Retinal pigment epithelial cell (primary cell): ENCODE measurements at places on chromosomes 7 and 10.

GRCh38 chr10:88281592-88282347 lies 301.3 kb downstream of the RNLS start:
- peak; percentile 51 for DNase-seq

DNA sequence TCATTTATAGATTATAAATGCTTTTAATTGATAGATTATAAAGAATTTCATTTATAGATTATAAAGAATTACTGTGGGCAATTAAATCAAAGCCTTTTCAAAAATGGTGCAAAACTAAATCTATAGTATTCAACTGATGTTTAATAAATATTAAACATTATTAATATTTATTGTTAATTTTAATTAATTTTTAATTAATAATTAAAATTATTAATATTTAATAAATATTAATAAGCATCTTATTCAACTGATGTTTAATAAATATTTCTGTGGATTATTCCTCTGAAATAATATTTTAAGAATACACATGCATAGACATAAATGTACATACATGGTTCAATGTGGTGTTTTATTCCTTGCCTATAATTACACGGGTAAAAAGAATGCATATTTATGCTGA lies 346.8 kb downstream of the PCDH15 start:
- no peak for DNase-seq

DNA sequence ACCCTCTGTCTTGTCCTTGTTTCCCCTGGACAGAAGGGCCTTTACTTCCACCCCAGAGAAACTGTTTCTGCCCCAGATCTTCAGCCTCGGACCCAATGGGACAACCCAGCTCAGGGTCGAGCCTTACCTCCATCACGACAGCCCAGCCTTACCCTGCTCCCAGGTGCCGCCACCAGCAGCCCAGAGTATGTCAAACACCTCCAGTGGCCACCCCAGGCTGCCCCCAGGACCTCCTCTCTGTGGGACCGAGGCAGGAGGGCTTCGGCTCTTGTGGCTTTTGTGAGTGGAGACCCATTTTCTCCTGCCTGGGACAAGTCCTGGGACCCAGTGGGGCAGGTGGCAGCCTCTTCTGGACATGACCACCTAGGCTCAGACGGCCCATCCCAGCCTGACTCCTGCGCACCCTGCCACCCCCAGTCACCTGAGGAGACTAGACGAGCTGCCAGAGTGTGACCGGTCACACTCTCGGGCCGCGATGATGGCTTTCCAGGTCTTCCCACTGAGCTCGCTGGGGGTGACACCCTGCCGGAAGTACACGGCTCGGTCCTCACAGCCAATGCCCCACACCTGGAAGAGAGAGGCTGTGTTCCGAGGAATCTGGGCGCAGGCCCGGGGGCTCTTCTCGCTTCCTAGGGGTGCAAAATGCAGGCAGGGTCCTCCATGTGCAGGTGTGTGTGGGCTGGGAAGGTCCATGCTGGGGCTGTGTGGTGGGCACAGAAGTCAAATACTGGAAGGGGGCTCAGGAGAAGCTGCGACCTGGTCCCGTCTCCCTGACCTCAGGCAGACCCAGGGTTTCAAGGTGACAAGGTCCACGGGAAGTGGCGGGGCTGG lies 15.5 kb downstream of the TECPR1 start:
- DNase-seq: no peak

DNA sequence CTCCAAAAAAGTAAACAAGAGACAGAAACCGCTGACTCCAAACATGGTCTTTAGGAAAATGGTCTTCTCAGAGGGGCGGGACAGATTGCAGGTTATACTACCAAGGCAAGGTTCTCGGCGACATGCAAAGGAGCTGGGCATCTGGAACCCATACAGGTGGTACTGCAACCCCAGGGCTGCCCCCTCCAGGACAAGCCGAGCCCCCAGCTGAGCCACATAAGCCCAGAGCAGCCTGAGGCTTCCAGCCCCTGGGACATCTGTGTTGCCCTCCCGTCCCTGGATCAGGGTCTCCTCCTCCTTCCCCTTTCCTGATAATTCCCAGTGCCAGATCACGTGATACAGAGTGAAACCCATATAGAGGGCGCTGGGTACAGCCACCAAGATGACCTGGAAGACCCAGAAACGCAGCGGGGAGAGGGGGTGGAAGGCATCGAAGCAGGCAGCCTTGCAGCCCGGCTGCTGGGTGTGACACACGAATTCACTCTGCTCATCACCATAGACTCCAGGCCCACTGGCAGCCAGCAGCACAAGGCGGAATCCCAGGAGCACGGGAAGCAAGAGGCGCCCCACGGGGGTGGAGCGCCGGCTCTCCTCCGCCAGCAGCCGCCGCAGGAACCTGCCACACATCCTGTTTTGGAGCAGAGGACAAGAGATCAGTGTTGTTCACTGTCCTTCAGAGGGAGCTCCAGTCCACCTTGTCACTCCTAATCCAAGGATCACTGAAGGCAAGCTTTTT lies at the start of gene GJC3:
GJC3 (minus strand) TSS at position 627 of the 736 bp plus-strand sequence; CDS start at position 627, 0 bp downstream.
- DNase-seq: no peak

DNA sequence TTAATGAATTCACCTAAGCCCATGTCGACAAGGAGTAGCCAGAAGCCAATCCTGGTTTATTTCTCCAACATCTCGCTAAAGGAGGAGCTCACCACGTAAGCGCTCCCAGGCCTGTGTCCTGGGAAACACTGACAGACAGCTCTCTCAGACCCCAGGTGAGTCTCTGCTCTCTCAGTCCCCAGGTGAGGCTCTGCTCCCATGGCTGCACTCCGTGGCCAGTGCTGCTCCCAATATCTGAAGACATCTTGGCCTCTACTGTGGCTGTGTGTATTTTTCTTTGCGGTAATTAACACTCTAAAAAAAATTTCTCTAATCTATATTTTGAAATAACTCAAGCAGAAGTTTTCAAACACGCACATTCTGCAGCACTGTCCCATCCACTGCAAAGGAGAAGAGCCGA lies 564.5 kb downstream of the PTPRN2 start:
- no peak for DNase-seq

- DNase-seq: no peak
Observed at GRCh38 chr10:58570307-58570723, 57.6 kb downstream of the BICC1 start.

GRCh38 chr7:40092182-40092581 lies 42.2 kb downstream of the MPLKIP start:
- no peak for DNase-seq

DNA sequence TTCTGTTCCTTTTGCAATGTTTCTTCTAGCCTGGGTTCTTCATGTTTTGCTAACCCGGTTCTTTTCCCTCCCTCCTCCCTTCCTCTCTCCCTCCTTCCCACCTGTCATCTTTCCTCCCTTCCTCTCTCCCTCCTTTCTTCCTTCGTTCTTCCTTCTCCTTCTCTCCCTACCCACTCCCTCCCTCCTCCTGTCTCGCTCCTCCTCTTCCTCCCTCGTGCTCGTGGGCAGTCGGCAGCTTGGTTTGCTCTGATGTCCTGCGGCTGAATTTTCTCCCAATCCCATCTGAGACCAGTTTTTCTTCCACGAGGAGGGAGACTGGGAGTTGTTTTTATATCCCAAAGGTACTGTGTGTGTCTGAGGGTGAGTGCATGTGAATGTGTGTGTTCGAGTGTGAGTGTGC lies 43.6 kb upstream of the DIP2C start:
- DNase-seq: no peak

- no peak for DNase-seq
Observed at GRCh38 chr7:142562688-142563087, 186.6 kb upstream of the PRSS1 start.

DNA sequence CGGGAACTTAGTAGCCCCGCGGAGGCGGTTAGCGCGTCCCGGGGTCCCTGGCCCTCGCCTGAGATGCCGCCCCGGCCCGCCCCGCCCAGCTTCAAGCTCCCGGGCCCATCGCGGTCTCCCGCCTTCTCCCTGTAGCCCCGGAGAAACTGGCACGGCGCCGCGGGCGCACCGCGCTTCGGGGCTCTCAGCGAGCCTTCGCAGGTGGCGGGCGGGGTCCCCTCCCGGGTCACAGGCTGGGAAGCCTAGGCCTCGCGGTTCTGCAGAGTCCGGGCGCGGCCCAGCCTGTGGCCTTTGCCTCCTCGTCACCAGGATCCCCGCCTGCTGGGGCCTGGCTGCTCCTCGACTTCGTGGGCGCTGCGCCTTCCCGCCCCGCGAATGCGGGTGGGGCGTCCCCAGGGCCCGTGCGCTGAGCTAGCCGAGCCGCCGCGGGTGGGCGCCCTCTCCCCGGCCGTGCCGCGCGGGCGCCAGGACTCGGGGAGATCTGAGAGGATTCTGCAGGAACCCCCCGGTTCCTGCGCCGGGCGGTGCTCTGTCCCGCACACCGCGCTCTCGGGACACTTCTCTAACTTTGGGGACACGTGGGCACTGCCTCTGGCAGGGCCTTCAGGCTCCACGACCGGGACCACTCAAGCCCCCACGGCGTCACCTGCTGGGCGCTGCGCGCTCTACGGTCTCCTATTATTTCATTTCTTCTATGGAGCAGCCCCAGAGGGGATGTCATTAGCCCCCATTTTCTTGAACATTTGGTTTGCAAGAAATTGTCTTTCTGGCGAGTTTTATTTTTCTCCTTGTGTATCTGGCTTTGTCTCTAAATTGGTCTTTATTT lies 682 bp upstream of the RGS10 start:
- no peak for DNase-seq

DNA sequence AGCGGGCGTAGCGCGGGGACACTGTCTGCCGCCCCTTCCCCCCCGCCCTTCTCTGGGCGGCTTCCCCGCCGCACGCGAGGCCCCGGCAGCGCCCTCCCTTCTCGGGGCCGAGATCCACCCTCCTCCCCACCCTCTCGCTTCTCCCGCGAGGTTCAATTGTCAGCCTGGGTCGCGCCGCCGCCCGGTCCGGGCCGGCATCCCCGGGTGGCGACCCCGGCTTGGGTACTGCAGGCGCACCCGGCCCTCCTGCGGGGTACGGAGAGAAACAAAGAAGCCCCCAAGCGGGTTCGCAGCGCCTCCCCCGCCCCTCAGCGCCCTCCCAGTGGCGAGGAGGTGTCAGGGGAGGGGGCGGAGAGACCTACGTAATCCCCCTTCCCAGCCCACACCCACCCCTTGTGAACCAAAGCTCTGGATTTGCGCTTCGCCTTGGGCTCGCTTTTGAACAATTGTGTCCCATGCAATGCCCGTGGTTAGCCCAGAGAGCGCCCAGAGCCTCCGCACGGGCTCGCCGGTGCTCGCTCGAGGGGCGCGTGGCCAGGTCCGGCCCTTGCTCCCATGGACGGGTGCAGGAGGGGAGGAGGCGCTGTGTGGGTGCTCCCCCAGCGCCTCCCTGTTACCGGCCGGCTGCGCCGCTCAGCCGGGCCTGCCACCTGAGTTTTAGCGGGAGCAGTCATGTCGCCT lies 634 bp downstream of the HECW1 start:
- peak; percentile 20 for DNase-seq

DNA sequence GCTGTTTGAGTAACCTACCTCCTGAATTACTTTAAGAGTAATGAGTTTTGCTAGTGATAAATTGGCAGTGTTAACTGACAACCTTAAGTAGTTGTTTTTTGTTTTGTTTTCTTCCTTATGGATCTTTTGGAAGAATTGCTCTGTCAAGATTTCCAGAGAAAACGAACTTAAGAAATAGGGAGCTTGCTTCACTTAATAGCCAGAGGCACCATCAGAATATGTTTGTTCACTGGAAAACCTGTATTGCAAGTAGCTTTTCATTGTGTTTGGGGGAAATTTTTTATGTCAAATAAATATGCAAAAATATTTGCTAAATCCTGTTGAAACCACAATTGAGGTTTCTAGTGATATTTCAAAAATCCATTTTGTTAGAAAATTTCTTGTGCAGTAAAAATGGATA lies 65.5 kb upstream of the PAPSS2 start:
- DNase-seq: no peak

- DNase-seq: no peak
Observed at GRCh38 chr7:24884401-24884800, 95.6 kb downstream of the OSBPL3 start.

GRCh38 chr10:97708976-97709946 lies 4.3 kb upstream of the MARVELD1 start:
- no peak for DNase-seq

DNA sequence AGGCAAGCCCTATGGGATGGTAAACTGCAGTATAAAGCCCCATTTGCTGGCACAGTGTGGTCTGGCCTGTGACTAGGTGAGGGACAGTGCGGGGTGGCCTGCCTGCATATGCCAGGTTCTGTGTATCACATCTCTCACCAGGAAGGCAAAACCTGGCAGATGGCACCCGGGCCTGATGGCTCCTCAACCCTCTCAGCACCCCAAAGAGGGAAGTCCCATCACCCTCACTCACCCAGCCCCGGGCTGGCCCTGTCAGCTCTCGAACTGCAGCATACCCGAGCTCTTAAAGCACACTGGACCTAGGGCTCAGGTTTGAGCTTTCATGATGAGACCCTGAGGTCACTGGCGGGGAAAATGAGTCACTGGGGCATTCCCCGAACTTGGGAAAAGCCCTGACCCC lies 130.5 kb downstream of the LHPP start:
- no peak for DNase-seq

- no peak for DNase-seq
Observed at GRCh38 chr10:549391-549790, 140.1 kb downstream of the DIP2C start.

GRCh38 chr10:54800741-54801421 lies at the start of gene PCDH15:
PCDH15 (minus strand) TSS chr10:54801231; CDS start chr10:54664262, 136,969 bp downstream.
- peak; percentile 63 for DNase-seq

GRCh38 chr7:29284696-29285443 lies 90.3 kb downstream of the CHN2 start:
- DNase-seq: no peak

DNA sequence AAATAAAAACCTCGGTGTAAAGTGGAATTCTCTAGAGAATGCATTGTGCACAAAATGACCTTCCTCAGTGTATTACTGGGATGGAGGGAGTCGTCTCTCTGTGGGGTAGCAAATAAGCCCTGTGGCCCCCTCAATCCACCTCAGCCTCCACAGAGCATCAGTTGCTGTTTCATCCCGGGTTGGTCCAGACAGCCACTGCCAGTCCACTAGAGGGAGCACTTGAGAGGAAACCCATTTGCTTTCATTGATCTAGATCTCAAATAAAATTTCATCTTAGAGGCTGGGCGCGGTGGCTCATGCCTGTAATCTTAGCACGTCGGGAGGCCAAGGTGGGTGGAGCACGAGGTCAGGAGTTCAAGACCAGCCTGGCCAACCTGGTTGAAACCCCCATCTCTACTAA lies 1128.7 kb downstream of the CNTNAP2 start:
- DNase-seq: peak; percentile 7

GRCh38 chr7:132558815-132559214 lies 17.5 kb downstream of the PLXNA4 start:
- DNase-seq: no peak
